ENCODE measurements at places on chromosomes 16 and 17.

DNA sequence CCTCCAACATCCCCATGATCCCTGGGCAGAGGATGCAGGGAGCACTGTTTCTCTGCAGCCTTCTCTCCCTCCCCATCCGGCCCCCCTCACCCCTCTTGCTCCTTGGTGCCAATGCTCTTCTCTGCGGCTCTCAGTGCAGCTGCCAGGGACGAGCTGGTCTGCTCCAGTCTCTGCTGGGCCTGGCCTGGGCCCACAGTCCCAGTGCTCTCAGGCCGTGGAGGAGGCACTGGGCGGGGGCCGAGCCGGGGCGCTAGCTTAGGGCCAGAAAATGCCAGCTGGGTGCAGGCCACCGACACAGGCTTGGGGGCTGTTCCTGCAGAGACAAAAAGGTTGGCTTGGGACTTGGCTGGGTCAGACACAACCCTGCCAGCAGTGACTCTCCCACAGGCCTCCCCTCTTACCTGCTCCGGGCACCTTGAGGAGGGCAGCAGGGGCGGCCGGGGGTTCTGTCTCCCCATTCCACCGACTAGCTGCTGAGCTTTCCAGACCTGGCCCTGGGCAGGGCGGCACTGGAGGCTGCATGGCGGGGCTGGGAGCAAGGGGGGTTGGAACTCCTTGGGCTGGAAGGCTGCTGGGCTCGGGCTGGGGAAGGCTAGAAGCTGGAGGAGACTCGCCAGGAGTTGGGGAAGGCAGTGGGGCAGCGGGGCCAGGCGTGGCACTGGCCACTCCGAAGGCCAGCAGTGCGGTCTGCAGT lies 13.8 kb downstream of the CASKIN2 start:
- DNase-seq, result no peak

GRCh38 chr17:39787041-39787440 lies 49.3 kb downstream of the GRB7 start:
- no peak for DNase-seq

- DNase-seq, result peak; percentile 47
Measured at GRCh38 chr16:17244872-17245551, 225.7 kb downstream of the XYLT1 start.

DNA sequence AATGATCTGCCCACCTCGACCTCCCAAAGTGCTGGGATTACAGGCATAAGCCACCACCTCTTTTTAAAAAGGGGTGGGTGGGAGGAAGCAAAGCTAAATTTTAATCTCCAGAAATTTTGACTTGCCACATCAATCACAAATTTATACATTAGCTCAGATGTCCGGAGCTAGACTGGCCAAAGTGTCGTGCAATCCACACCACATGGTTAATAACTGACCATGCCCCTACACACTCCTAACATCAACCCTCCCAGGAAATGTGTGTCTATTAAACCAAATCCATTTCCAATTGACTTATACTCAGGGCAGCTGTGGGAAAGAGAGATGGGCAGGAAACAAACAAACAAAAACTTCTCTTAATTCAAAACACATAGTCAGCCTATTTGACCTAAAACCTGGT lies 29.9 kb downstream of the SMURF2 start:
- DNase-seq, result no peak

- no peak for DNase-seq
Measured at GRCh38 chr17:42908872-42909700, 8.5 kb downstream of the G6PC1 start.

- DNase-seq, result no peak
Measured at GRCh38 chr16:86751076-86752030, 173.0 kb downstream of the FOXL1 start.

DNA sequence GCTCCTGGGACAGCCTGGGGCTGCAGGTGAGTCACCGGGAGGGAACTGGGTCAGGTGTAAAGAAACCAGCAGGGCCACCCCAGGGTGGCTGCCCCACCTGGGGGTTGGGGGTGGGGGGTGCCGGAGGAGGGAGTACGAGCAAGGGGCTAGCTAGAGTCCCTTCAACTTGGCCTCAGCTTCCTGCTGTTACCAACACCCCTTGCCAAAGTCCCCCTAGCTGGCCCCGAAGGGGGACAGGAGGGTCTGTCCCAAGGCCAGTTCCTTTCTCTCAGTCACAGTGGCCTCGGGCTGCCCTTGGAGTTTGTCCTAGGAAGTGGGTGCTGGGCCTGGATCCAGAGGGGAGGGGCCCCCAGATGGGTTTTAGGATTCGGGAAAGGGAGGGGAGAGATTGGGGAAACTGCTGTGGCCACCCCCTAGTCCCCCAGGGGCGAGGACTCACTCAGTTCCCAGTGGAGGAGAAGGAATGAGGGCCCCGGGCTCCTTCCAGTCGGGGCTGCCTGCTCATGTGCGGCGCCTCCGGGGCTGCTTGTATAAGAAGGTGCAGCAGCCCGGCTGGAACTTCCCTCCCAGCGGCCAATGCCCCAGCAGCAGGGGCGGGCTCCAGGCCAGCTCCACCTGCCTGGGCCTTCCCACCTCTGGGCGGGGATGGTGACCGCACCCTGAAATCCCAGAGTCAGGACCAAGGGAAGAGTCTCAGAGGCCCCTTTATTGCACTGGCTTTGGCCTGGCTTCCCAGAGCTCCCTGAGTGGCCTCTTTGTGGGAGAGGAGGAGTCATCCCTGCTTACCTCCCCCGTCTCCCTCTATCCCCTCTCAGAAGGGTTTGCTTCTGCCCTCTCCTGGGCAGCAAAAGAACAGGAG lies 7.3 kb downstream of the ARHGAP27 start:
- no peak for DNase-seq

DNA sequence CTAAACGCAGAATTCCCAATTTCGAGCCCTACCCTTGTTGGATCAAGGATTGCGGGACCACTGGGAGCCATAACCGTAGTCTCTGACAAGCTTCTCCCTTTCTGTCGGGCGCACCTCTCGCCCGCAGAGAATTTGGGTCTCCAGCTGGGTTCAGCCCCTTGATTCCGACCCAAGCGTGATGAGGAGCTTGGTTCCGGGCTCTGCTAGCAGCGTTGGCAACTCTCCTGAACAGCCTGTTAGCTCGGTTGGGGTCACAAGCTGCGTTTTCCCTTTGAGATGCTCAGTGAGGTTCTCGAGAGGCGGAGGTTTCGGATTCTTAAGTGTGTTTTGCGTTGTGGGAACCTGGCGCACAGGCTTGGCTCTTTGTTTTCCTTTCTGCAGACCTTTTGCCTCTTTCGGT lies 655 bp downstream of the ATXN1L start:
- DNase-seq, result no peak

DNA sequence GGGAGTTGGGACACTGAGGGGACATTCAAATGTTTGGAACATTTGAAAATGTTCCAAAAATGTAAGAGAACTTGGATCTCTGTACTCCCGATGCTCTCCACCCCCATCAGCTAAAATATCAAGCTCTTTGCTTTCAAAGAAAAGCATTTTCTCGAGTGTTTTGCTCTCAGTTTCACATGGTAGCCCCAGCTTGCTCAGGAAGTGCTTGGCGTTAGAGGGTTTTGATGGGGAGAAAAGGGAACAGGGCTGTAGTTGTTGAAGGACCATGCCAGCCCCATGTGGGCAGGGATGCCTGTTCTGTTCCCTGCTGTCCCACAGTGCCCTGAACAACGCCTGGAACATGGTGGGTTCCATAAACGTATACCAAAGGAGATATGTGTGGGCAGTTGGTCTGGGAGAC lies 37.0 kb downstream of the RAI1 start:
- DNase-seq, result no peak

GRCh38 chr17:1735834-1736347 lies 6.8 kb upstream of the SERPINF2 start:
- DNase-seq, result no peak

DNA sequence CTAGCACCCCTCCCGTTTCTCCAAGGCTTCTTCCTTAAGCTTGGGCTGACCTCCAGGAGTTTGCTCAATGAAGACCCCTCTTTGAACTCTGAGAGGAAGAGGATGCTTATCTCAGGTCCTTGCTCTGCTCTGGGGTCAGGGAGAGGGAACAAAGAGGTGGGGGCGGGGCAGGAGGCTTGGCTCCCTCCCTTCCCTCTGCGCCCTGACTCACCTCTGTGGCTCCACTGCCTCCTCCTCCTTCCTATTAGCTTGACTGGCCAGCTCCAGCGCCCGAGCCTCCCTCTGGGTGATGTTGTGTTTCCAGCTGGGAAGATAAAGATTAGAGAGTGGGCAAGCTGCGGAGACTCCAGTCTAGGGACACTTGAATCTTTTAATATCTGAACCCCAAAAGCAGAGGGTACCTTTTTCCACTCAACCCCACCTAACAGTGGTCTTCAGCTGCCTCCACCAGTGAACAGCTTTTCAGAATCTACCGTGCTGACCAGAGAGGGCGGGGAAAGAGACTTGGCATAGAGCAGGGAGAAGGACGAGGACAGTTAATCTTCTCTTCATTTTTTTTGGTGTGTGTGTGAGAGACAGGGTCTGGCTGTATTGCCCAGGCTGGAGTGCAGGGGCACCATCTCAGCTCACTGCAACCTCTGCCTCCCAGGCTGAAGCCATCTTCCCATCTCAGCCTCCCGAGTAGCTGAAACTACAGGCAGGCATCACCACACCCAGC lies 6.7 kb downstream of the GIP start:
- DNase-seq, result no peak

GRCh38 chr16:69474408-69474807 lies 50.0 kb downstream of the CYB5B start:
- DNase-seq, result no peak

DNA sequence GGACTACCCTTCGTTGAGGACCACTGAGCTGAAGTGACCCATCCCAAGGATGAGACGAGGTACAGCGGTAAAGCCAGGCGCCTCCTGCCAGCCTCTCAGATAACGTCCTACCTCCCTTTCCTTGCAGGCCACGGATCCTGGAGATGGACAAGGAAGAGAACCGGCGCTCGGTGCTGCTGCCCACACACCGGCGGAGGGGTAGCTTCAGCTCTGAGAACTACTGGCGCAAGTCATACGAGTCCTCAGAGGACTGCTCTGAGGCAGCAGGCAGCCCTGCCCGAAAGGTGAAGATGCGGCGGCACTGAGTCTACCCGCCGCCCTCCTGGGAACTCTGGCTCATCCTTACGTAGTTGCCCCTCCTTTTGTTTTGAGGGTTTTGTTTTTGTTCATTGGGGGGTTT lies 17.3 kb upstream of the LLGL1 start:
- DNase-seq, result no peak

DNA sequence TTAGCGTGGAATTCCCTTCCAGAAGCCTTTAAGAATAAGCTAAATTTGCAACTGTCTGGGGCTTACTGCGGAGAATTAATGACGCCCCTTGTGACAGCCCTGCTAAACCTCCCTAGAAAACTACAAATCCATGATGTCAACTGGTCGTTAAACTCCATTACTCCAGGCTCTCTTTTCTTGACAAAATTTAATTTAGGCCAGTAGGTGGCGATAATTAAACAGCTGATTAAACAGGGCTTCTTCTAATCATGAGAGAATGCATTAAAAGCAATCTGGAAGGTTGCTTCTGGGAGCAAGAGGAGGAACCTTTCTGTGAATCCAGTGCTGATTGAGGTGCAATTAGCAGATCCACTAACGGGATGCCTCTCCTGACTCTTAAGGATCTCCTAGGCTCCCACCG lies 8.1 kb upstream of the NLRP1 start:
- peak; percentile 89 for DNase-seq

- peak; percentile 80 for DNase-seq
Measured at GRCh38 chr17:1087381-1088241, 90.7 kb downstream of the TIMM22 start.

DNA sequence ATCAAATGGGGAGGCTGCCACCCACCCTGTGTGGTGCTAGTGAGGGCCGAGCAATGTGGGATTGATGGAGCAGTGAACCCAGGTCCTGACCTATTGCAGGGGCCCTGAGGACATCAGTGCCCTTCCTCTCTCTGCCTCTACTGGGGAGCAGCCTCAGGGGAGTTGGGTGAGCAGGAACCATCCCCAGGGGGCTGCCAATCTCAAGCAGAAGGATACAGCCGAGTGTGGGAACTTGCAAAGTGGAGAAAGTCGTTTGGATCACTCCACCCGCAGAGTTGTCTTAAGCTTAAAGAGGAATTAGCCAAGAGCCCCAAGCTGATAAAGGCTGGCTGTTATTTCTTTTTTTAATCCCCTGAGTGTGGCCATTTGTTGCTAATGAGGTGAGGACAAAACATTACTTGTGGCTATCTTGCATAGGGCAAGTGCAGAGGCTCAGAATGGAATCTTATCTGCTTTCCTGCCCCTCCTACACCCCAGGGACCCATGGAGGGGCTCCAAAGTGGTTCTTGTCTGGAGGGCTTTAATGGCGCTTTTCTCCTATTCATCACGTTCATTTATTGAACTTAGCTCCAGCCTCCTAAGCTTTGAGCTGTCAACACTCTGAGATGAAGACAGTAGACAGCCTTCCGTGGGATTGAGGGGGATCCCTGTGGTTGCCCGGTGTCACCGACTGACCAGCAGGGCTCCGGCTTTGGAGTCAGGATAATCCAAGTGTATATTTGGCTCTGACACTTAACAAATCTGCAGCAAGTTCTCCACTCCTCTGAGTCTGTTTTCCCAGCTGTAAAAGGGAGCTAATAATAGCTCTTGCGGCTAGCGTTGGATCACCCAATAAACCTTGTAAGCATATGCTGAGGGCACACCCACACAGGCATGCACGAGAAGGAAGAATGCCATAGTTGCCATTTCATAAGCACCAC lies 45.1 kb downstream of the MYH11 start:
- peak; percentile 11 for DNase-seq

DNA sequence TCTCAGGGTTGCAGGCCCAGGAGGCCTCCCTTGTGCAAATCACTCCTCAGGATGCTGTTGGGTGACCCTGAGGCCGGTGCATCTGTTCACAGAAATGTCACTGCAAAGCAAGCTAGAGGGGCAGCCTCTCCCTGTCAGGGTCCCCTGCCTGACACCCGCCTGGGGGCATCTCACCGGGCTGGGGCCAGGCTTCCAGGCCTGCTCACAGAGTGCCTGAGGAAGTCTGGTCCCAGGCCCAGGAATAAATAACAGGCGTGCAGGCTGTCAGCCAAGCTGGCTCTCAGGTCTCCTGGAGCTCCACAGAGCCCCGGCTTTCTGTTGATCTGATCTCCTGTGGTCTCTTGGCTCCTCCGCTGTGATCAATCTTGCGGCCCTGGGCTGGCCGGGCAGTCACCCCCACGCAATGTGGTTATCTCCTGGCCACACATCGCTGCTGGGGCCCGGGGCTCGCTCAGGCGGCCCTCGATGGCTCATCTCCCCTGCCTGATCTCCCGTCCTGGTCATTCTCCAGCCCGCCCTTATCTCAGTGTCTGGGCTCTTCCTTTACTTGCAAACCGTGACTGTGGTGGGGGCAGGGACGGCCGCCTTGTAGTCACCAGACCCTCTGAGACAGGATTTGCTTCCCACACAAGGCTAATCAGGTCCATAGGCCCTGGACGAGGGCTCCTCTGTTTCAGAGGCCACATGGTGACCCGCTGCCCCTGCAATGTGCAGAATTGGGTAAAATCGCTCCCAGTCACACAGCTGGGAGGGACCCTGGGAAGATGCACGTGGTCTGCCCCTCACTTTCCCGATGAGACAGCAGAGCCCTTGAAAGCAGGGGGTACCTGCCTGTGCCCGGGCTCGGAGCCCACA lies 231.2 kb upstream of the GSE1 start:
- peak; percentile 58 for DNase-seq

GRCh38 chr16:78583441-78583840 lies 484.0 kb downstream of the WWOX start:
- DNase-seq, result no peak

DNA sequence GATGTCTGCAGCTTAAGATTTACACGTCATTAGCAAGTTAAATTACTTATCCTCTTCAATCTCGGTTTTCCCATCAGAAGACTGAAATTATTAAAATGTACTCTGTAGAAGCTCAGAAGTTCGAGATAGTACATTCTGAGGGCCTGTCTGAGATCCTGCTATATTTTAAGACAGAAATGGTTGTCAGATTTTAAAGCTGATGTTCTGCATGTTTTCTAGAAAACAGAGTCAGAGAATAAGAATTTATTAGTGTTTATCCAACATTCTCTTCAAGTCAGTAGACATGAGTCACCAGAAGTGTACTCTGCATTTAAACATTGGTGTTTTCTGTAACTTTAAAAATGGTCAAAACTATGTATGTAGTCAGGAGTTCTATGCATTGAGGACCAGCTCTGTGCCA lies 155.2 kb upstream of the MYOCD start:
- no peak for DNase-seq
